Gastroesophageal sphincter (tissue), 4 donors: ENCODE measurements at places on chromosomes 16 and 17.

- no peak for ATAC-seq
Measured at GRCh38 chr16:62869837-62870236, 833.6 kb upstream of the CDH8 start.

- no peak for ATAC-seq
Measured at GRCh38 chr17:80847496-80848230, 144.0 kb upstream of the CHMP6 start.

DNA sequence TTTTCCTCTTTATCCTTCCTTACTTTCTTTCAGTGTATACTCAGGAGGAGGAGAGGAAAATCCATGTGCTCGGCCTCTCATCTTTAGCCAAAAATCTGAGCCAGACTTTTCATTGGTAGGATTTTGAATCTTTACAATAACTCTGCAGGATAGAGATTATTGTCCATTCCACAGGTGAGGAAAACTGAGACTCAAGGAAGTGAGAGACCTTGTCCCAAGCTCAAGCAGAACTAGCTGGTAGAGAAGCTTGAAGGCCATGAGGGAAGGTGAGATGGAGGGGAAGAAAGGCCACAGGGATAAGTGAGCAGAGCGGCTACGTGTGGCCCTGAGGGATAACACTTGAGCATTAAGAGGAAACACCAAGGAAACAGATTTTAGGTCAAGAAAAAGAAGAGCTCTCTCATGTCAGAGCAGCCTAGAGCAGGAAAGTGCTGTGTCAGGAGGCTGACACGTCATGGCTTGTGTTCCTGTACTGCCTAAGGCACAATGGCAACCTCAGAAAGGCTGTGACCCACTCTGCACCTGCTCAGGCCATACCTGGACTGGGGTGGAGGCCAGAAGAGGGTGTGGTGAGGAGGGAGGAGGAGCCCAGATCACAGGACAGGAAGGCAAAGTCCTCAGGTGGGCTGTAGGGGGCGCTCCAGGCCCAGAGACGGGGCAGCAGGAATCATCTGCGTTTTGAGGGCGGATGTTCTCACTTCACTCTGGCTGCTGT is 11.9 kb downstream of the MT4 start:
- peak; percentile 76 for ATAC-seq

DNA sequence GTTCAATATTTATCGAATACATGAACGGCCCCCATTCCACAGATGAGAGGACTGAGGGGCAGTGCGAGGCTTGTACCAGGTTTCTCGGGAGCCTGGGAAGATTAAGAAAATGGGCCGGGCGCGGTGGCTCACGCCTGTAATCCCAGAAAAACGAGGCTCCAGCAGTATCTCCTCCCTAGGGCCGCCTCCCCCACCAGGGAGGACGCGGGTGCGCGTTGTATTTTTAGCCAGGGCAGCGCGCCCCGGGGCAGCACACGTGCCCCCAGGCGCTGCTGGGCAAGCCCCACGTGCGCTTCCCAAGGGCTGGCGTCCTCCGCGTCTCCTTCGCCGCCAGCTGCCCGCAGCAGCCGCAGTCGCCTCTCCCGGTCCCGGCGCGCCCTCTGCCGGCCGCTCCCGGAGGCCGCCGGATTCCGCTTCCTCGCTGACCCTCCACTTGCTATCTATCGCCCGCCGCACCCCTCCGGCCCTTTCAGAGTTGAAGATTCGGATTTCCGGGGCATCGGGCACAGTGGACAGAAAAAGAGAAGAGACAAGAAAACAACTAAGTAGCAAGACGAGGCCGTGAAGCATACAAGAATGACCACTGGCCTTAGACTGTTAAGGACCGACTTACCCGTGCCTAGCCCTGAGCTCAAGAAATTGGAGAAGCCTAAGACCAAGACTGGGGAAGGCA is 1.9 kb upstream of the YBX2 start:
- peak; percentile 88 for ATAC-seq

DNA sequence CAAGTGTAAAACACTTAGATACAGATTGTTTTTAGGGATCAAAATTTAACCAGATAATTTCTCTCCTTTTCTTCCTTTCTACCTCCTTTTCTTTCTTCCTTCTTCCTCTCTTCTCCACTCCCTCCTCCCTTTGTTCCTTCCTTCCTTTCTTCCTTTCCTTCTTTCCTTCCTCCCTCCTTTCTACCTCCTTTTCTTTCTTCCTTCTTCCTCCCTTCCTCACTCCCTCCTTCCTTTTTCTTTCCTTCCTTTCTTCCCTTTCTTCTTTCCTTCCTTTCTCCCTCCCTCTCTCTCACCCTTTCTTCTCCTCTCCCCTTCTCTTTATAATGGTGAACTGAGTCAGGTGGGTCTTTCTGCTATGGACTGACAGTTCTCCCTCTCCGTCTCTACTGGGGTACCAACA is 397.5 kb upstream of the CDH11 start:
- ATAC-seq = no peak
